ENCODE measurements at places on chromosomes 5 and 9.

- DNase-seq: no peak
Observed at GRCh38 chr5:73947906-73948640, 322.1 kb downstream of the ARHGEF28 start.

DNA sequence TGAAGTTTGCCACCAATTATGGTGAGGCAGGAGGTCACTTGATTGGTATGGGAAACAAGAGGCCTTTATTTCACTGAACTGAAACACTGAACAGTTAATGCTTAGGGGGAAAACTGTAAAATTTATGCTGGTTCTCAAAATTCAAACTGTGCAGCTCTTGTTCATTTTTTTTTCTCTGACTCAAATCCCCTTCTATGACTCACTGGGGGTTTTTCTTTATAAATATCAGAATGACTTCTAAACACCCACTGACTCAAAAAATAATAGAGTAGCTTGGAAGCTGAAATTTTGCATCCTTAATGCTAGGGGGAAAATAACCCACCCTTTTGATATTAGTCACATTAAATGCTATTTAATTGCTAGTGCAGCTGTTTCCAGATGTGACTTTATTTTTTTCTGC lies 24.1 kb upstream of the OTP start:
- no peak for DNase-seq

- no peak for DNase-seq
Observed at GRCh38 chr5:52840277-52841050, 52.7 kb downstream of the ITGA1 start.

DNA sequence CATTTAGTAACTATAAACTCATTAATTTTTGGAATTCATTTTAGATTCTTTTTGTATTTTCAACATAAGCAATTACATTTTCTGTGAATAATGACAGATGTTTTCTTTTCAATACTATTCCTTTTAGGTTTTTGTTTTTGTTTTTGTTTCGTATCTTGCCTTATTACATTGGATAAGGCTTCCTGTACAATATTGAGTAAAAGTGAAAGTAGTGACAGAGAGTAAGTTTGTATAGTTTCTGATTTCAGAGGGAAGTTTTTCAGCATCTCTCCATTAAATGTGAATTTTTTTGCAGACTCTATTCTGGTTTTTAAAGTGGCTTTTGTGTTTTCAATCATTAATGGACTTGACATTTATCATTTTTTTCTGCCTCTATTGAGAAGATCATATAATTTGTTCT lies 12.8 kb upstream of the CAMK4 start:
- DNase-seq: no peak

GRCh38 chr9:126591083-126591482 lies 22.6 kb upstream of the LMX1B start:
- DNase-seq: no peak

DNA sequence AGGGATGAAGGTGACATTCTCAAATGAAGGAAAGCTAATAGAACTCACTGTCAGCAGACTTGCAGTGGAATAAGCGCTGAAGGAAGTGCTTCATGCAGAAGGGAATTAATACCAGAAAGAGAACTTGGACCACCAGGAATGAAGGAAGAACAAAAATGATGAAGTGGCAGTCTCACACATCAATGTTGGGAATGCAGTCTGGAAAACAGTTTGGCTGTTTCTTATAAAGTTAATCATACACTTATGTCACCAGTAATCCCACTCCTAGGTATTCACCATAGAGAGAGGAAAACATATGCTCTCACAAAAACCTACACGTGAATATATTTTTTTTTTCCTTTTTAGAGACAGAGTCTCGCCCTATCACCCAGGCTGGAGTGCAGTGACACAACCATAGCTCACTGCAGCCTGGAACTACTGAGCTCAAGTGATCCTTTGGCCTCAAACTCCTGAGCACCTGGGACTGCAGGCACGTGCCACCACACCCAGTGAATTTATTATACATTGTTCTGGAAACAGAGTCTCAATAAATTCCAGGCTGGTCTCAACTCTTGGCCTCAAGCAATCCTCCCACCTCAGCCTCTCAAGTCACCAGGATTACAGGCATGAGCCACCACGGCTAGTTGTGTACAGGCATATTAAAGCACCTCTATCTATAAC lies 81.2 kb downstream of the ROR2 start:
- no peak for DNase-seq

DNA sequence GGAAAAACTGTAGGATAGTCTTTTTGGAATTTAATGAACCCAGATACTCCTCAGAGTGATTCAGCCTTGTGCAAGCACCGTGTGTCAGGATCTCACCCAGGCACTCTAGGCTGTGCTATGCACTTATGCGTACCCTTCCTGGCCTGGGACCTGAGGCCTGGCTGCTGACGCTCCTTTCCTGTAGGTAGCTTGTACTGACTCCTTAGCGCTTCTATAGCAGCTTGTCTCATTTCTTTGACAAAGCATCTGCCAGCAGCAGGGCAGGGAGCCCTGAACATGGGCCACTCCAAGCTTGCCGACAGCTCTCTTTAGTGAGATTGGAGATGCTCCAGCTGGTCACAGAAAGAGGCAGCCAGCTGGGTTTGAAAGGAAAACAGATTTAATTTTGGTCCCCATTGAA lies 147.3 kb downstream of the SGCD start:
- DNase-seq: no peak

DNA sequence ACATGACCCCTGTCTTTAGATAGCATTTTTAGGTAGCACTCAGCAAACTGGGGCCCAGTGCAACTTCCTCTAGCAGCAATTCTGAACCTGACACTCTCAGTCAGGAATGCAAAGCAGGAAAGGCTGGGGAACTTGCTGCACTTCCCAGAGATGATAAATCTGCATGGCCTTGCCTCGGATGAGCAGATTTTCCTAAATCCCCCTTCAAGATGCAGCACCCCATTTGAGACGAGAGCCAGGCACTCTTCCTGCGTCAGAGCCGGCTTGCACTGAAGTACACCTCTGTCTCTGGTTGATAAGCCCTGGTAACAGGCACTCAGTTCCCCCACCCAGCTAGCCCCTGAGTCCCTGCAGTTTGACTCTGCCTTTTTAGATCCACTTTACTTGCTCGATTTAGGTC lies 296.7 kb upstream of the PANK3 start:
- peak; percentile 88 for DNase-seq

- no peak for DNase-seq
Observed at GRCh38 chr5:146173597-146173996, 8.9 kb downstream of the LARS1 start.

DNA sequence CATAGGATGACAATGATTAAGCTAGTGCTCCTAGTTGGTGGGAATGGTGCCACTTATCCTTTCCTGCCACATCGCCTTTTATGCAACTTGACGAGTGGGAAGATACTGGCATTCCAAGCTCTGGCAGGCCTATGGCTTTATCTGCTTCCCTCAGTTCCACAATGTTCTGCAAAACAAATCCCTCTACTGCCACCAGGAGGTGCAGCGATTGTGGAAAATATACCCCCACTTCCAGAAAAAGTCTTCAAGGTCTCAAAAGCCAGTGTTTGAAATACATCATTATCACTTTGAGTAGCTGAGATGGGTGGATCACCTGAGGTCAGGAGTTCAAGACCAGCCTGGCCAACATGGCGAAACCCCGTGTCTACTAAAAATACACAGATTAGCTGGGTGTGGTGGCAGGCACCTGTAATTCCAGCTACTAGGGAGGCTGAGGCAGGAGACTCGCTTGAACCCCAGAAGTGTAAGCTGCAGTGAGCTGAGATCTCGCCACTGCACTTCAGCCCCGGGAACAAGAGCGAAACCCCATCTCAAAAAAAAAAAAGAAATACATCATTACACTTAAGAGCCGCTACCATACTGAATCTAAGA lies 3.4 kb downstream of the CLINT1 start:
- peak; percentile 80 for DNase-seq

DNA sequence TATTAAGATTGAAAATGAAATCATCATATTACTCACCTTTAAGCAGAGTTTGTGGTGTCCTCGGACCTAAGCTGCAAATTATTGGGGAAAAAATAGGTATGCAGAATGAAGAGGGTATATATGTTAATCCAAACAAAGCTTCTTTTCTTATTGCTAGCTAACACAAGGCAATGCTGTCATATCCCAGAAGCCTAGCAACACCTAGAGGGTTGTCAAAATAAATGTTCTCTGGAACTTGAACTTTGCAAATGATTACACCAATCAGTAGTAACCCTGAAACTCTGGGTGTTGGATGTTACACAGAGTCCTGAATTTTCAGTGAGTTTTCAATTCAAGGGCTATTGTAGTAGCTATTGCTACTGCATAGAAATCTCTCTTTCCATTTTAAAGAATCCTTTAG lies at the start of gene C6:
TSS of gene C6 (minus strand) at position 193 of the 400 bp plus-strand sequence. CDS start 10,302 bp downstream, outside the sequence.
- DNase-seq: no peak

GRCh38 chr9:34571481-34571810 lies 18.1 kb downstream of the CNTFR start:
- DNase-seq: no peak

DNA sequence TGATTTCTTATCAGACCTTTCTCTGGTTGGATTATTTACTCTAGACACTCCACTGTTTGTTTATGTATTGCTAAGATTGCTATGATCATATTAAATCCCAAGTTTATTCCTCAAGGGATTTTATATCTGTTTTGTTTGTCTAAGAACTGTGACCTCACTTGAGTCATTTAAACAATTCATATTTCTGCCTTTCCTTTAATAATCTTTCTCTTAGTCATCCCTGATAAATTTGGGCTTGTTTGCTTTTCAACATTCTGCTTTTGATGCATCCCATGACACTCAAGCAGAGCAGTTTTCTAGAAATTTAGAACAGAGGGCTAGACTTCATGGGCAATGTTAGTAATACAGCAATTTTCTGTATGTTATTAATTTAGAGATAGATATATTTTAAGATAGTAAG lies 231.6 kb upstream of the TNC start:
- DNase-seq: no peak

DNA sequence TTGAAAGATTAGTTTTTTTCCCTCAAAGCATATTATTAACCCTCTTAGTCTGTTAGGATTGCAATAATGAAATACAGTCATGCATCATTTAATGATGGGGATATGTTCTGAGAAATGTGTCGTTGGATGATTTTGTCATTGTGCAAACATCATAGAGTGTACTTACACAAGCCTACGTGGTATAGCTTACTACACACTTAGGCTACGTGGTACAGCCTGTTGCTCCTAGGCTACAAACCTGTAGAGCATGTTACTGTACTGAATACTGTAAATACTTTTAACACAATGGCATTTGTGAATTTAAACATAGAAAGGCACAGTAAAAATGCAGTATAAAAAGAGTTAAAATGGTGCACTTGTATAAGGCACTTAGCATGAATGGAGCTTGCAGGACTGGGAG lies 132.7 kb downstream of the PDE8B start:
- no peak for DNase-seq

- no peak for DNase-seq
Observed at GRCh38 chr9:78745331-78745730, 448.4 kb downstream of the PSAT1 start.

DNA sequence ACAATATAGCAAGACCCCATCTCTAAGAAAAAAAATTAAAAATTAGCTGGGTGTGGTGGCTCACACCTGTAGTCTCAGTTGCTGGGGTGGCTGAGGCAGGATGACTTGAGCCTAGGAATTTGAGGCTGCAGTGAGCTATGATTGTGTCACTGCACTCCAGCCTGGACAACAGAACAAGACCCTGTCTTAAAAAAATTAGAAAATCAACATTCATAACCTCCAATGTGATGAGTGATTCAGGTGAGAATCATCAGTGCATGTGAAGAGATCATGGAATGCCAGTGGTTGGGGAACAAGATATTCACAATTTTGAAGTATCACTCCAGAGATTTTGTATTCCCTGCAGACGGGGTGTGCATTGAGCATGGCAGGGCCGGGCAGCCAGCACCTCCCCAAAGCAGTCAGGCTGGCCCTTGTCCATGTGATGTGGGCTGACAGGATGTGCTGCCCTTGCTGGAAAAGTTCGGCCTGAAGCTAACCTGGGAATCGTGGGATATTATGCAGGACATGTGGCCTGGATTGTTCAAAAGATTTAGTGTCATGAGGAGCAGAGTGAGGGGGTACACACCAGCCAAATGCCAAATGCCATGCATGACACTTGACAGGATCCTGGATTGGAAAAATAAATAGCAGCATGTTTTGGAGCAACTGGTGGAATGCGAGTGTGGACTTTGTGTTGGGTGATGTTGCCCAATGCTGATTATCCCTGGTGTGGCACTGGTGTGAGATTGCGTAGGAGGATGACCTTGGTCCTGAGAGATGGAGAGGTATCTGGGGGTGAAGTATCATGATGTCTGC lies 189.0 kb downstream of the RGS3 start:
- no peak for DNase-seq

All from hematopoietic multipotent progenitor cell treated with erythropoietin and hydrocortisone succinate and interleukin-3 and kit ligand, for 4 days (in vitro differentiated cells).